Right lung (tissue), 10 donors: ENCODE measurements at places on chromosomes 13 and 19. TPM values are rescaled to one million over a fixed set of nuclear protein-coding genes. Genes with fewer than 3 reads are reported as not detected.

- no peak for DNase-seq
Measured at GRCh38 chr13:107685876-107686275, 529.5 kb downstream of the LIG4 start.

DNA sequence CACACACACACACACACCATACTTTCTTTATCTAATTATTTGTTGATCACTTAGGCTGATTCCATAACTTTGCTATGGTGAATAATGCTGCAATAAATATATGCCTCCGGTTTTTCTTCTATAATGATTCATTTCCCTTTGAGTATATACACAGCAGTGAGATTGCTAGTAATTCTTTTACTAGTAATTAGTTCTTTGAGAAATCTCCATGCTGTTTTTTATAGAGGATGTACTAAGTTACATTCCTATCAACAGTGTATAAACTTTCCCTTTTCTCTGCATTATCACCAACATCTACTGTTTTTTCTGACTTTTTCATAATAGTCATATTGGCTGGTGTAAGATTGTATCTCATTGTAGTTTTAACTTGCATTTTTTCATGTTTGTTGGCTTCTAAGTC lies 1405.1 kb downstream of the PCDH9 start:
- DNase-seq, result no peak

- no peak for DNase-seq
Measured at GRCh38 chr19:33289261-33289660, 13.1 kb downstream of the CEBPA start.

Gene IZUMO2
- 0.87 TPM for polyA plus RNA-seq

- DNase-seq, result peak; percentile 46
Measured at GRCh38 chr19:46076951-46077814, 36.4 kb upstream of the IGFL4 start.

DNA sequence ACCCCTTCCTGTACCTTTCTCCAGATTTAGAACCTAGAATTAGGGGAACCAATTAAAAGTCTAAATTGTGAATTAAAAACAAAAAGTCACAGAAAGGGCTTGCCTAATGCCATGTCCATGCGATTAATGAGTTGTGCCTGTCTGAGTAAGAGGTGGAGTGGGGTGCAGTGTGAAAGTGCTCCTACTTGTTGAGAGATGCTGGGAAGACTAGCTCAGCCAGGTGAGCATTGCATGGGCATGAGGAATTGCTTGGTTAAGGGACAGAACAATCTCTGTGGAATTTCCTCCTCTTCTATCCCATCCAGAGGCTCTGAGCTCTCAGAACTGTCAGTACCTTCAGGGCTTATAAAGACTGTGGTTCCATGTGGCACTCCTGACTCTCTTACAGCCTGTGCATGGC lies 159.0 kb upstream of the UBL3 start:
- no peak for DNase-seq

GRCh38 chr19:17762505-17763229 lies 11.4 kb downstream of the FCHO1 start:
- DNase-seq, result no peak

DNA sequence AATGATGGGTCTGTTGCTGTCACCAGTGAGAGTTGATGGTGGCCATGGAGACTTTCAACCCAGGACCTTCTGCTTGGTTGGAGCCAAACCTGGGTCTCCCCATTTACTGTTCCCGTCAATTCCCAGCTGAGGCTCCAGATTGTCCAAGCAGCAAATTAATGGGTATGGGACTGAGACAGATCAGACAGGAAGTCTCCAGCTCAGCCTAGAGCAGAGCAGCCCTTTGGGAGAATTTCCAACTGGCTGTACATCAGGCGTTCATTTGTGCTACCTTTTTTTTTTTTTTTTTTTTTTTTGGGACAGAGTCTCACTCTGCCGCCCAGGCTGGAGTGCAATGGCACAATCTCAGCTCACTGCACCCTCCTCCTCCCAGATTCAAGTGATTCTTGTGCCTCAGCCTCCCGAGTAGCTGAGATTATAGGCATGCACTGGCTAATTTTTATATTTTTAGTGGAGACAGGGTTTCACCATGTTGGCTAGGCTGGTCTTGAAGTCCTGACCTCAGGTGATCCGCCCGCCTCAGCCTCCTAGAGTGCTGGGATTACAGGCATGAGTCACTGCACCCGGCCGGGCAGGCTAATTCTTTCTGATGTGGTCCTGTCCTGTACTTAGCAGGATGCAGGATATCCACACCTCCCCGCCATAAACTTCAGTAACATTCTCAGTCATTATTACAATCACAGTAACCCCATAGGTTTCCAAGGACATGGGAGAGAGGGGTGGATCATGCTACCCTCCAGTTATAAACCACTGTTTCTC lies 9.3 kb downstream of the MAP3K10 start:
- no peak for DNase-seq

DNA sequence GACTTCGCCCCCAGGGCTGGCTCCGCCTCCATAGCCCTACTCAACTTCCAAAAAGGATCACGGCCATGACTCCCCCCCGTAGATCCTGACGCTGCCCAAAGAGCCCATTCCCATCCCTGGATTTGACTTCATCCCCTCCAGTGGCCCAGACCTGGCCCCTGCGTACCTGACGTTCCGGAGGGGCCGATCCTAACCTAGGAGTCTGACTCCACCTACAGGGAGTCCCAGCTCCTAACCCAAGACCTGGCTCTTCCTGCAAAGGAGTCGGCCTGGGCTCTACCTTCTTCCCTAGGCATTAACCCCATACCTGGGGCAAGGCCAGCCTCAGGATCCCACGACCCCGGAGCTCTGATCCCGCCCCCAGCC lies 10.8 kb downstream of the STAP2 start:
- peak; percentile 13 for DNase-seq

DNA sequence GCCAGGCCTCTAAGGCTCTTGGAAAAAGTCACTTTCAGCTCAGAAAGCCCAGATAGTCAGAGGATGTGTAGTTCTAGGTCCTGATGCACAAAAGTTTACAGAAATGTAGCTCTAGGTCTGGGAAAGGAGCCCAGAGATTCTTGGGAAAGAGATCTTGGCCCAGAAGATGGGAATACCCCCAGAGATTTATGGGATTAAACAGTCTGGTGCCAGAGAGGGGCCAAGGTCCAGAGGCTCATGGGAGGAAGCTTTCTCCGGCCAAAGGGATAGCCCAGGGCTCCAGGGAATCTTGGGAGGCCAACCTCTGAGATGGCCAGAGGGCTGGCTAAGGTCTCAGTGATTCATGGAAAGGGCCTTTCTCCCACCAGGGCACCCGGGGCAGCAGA lies 15.2 kb downstream of the BCAT2 start:
- peak; percentile 54 for DNase-seq

GRCh38 chr19:7628589-7629311 lies 595 bp downstream of the XAB2 start:
- DNase-seq, result no peak

GRCh38 chr19:3506384-3507340 lies 551 bp downstream of the FZR1 start:
- DNase-seq, result peak; percentile 12

Gene PRR36
- 7.7 TPM for polyA plus RNA-seq

- no peak for DNase-seq
Measured at GRCh38 chr19:40716031-40716481, 630 bp downstream of the COQ8B start.

Gene ZNF560
- polyA plus RNA-seq, result 0.41 TPM

Gene KLF5
- 32.0 TPM for polyA plus RNA-seq

DNA sequence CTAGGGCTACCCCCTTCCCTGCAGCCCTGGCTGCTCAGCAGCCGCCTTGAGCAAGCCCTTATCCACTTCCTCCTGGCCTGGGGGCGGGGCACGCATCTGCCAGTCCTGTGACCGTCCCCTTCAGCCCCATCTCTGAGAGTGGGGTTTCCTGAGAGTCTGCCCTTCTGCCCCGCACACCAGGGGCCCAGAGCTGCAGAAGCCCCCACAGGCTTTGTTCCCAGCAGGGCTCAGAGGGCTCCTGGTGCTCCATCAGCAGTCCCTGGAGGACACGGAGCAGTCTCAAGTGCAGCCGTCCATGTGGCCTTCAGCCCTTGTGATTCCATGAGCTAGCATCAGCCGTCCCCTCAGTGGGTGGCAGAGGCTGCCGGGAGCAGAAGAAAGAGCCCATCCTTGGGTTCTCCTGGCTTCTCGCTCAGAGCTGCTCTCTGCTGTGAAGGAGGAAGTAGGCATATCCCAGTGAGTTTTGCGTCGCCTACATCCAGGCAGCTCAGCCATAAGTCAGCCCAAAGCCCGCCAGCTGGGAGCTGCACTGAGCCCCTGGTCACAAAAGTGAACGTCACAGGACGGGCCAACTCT lies 16.3 kb downstream of the MYO9B start:
- no peak for DNase-seq

Gene ARRDC5
- not detected for polyA plus RNA-seq

Gene ZNF419
- polyA plus RNA-seq, result 22.7 TPM

- DNase-seq, result no peak
Measured at GRCh38 chr13:20197361-20197834, 4.7 kb upstream of the GJB2 start.

DNA sequence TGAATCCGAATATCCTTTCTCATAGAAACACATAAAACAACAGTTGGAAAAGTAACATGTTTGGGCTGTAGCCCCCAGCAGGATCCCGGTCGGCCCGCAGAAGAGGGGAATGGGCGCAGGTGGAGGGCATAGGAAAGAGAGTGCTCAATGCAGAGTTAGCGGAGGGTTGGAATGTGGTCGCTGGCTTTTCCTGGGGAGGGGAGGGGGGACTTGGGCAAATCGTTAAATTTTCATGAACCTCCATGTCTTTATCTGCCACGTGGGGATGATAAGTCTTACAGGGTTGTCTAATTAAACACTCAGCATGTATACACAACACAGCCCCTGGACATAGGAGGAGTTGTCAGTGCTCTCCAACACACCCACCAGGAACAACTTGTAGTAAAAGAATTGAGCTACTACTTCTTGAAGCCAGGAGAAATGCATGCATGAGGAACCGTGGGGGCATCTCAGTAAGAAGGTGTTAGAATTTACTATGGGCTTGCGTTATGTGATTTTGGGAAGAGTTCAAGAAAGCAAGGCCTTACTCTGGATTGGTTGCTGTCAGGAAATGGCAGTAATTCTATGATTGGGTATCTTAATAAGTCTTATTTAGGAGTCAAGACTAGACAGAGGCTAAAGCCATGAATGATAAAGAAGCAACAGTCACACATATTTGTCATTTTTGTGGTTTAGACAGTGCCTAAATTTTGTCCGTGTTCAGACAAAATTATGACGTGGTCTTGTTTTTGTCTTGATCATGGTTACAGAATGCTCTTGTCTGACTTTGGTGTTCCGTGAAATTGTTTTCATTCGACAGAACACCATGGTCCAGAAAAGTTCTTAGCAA lies 671 bp upstream of the SLC46A3 start:
- no peak for DNase-seq

Gene MAST3
- 3.9 TPM for polyA plus RNA-seq

DNA sequence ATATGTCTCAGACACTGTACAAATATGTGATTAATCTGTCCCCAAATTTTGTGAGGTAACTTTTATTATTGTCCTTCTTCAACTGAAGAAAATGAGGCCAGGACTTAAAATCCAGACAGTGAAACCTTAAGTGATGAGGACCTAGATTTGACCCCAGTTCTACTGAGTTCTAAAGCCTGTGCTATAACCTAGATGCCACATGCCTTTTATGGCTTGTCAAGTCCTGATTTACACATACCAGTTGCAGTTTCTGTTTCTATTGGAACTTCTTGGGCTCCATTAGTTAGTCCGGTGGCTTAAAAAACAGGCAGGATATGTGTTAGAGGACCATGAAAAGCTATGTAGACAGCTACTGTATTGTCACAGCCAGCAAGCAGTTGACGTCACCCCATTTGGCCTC lies 436.5 kb upstream of the KLHL1 start:
- no peak for DNase-seq

DNA sequence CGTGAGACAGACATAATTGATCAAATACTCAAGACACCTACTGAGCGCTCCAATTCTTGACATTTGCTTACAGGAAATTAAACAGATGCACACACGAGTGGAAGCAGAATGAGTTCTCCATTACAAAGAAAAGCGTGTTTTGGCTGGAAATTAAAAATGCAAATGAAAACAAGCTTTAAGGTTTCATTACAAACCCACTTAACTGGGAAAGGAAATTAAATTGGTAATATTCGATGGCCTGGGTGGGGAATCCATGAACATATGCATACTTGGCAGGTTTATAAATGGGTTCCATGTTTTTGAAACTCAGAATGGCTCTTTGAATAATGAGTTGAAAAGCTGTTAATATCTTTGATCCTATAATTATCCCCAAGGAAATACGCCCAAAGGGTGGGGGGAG lies 178.0 kb downstream of the IER2 start:
- no peak for DNase-seq

DNA sequence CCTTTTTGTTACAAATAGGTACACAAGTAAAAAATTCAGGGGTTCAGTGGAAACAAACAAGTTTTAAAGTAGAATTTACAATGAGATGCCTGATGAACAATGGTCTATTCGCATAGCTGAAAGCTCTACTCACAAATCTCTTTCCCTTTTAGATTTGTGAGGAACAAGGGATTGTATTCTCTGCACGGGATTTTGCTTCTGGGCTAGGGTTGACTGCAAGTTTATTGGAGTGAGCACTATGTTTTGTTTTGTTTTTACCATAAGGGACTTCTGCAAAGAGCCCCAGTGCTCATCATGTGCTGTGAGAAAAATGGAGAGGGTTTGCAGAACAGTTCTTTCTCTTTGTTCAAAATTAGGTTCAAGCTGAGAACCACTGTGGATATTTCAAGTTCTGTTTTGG lies 160.5 kb downstream of the DLEU7 start:
- no peak for DNase-seq

DNA sequence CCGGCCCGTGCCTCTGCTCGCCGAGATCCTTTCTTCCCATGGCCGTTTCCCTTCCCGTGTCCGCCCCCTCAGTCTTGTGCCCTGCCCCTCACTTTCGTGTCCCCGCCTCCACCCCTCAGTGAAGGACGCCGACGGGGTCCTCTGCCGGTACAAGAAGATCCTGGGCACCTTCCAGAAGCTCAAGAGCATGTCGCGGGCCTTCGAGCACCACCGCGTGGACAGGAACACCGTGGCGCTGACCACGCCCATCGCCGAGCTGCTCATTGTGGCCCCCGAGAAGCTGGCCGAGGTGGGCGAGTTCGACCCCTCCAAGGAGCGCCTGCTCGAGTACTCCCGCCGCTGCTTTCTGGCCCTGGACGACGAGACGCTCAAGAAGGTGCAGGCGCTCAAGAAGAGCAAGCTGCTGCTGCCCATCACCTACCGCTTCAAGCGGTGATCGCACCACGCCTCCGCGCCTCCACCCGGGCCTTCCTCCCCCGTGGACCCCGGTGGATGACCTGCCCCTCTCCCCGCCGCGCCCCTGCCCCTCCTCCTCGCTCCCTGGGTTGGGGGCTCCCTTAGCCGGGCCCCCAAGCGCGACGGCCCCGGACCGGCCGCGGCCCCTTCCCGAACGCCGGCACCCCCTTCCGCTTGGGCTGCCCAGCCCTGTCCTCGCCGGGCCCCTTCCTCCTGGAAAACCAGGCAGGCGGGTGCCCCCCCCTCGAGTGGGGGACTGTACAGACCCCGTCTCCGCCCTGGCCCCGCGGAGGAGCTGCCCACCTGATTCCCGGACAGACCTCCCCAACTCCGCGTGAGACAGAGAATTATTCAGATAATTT lies 2.3 kb upstream of the U2AF2 start:
- no peak for DNase-seq

- DNase-seq, result no peak
Measured at GRCh38 chr19:48867123-48867745, 1.2 kb downstream of the PLEKHA4 start.

Gene IRS2
- 7.6 TPM for polyA plus RNA-seq

Gene IGFL1
- not detected for polyA plus RNA-seq
